ENCODE measurements at places on chromosomes 16 and 17.
A peak's percentile ranks its signal among the peaks of the same experiment; 100 is the strongest.

DNA sequence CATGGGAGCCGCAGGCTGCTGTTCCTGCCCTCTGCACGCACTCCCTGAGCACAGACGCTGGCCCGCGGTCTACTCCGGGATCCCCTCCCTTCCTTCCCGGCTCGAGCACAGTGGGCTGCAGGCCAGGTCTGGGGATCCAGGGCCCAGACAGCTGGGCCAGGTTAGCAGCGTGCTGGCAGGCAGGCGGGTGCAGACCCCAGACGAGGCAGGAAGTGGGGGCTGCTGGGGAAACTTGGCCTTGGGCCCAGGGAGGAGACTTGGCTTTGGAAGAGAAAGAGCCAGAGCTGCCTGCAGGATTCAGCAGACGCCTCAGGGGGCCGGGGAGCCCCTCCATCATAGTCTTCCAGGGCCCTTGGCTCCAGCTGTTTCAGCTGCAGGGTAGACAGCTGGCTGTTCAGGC, 30.2 kb upstream of the ABCC3 start:
- DNase-seq, result no peak

GRCh38 chr16:85055493-85056210, 28.1 kb downstream of the KIAA0513 start:
- peak; percentile 35 for DNase-seq

DNA sequence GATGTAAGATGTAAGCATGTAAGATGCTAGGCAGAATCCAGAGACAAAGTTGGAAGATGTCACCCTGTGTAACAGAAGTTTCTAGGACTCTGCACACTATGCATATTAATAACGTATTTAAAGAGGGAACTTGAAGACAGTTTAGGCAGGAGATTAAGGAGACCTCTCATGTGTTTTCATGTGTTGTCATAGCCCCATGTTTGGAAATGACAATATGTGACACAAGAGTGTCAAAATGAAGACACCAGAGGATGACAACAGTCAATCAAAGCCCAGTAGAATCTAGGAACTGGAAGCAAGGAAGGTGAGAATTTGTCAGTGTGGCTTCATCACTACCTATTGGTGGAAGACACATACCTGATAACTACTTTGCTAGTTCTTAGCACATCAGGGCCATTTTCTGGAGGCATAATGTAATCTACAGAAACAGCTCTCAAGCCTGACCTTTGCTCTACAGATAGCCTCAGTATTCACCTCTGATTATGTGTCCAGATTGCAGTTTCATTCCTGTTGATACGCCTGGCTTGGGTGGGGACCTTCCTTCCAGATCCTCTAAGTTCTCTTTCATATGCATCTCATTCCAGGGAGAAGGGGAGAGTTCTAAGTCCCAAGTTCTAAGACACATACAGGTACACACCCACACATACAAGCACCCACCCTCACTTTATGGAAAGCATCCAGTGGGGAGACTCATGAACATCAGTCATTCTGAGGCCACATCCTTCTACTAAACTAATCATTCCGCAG, 26.3 kb downstream of the PMP22 start:
- no peak for DNase-seq

DNA sequence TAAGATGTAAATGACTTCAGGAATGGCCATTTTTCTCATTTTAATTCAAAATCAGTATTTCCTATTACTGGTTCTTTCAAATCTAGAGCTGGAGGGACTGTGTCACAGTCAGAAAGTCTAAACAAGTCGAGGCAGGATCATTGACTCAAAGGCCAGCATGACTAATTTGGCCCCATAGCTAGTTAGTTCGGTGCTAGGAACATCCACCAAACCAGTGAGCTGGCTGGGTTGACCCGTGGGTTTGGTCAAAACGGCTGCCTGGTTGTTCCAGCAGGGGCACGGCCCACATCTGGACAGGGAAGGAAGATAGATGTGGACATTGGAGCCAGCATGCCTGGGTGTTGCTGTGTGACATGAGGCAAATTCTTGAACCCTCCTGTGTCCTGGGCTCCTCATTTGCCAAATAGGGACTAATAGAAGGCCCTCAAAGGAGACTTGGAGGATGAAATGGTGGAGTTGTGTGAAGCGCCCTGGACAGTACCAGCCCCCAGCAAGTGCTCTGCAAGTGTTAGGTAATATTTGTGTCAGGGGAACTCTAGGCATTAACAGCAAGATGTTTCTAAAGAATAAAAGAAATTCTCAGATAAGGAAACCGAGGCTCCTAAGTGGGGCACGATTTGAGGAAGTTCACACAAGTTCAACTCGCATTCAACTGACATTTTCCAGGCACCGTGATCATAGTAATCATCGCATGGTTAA, 46.2 kb downstream of the MEOX1 start:
- no peak for DNase-seq

DNA sequence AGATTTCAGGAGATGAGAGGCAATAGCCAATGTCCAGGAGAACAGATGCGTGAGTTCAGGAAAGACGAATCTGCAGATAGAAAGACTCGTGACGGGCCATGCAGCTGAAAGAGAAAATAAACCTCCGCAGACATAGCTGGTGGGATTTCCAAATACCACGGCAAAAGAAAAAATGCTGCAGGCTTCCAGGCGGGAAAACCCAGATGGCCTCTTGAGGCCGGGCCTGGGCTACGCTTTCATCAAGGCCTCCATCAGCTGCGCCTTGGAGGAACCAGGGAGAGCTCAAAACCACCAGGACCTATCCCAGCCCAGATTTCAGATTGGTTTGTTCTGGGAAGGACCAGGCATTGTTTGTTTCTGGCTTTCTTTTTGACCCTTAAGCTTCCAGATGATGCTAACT, 16.7 kb downstream of the CCDC40 start:
- no peak for DNase-seq

- no peak for DNase-seq
Observed at GRCh38 chr17:82438401-82439193, 12.0 kb downstream of the CYBC1 start.

- no peak for DNase-seq
Observed at GRCh38 chr16:73418691-73419090, 370.8 kb upstream of the ZFHX3 start.

DNA sequence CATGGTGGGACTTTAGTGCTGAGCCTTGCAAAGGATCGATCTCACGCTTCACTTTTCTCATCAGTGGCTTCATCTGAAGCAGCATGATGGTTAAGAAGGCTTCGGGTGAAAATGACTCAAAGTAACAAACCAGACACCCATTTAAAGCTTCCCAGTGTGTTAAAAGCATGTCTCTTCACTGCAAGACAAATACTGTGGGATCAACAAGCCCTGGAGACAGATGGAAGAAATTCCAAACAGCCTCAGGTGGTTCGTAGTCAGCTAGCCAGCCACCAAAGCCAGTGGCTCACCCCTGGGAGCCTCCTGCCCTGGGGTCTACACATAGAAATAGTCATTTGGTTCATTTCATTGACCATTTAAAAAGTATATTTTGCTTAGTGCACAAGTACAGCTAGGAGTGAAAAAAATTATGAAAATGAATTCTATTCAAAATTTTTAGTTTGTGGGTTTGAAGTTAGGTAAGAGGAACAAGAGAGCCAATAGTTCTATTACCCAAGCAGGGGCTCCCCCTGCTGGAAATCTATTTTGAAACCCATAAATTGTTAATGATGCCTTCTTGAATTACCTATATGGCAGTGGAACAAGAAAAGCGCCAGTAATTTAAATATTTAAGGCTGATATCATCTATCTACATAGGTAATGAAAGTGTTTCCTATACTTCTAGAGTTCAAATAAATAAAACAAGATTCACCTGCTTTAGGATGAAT, 51.6 kb downstream of the PMP22 start:
- DNase-seq, result no peak

DNA sequence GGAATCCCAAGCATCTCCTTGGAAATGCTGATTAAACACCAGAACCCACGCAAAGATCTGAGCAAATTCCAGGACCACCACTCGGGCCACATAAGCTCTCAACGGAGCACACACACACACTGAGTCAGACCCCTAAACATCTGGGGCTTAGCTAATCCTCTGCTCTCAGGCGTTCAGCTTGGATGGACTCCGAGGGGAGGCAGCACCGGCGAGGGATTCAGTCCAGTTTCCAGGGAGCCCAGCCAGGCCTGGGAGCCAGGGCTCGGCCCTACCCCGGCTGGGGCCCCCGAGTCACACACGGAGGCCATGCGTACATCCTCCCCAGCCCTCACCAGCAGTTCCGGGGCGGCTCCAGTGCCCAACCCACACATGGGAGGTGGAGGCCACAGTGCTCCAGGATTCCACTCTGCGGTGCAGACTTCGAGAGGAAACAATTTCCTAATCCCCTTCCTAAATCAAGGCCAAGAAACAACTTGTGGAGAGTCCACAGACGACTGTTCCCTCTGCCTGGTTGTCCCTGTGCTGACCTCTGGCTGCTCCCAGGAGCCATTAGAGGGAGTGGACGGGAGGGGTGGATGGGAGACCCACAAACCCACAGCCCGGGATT, 70.5 kb downstream of the GAS7 start:
- no peak for DNase-seq

GRCh38 chr17:5854871-5855554, 215.2 kb upstream of the WSCD1 start:
- DNase-seq, result no peak

DNA sequence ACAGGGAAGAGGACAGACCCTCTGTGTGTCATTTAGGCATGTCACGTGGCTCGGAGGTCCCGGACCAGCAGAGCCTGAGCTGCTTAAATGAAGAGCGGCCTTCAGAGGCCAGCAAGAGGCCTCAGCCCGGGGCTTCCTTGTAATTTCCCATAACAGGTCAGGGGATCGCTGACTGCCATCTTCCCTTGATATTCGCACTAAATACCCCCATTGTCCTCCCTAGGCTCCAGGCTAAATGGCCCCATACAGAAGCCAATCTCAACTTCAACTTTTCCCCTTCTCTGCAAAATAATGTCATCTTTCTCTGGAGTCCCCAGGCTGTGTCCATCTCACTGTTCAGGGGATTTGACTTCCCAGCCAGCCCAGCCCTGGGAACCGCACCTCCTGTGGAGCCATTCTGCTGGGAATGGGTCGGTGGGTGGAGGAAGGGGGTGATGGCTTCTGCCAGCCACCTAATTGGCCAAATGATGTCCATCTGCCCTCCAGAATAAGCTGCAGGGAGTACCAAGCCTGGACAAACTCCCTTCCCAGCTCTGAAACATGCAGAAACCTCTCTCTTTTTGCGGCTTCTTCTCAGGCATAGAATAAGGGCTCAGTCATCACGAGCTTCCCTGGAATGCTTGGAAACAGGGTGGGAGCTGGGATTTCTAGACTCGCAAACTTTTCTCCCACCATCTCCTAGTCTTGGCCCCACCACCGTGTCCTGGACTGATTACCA, 129.9 kb downstream of the SDK2 start:
- DNase-seq, result no peak

DNA sequence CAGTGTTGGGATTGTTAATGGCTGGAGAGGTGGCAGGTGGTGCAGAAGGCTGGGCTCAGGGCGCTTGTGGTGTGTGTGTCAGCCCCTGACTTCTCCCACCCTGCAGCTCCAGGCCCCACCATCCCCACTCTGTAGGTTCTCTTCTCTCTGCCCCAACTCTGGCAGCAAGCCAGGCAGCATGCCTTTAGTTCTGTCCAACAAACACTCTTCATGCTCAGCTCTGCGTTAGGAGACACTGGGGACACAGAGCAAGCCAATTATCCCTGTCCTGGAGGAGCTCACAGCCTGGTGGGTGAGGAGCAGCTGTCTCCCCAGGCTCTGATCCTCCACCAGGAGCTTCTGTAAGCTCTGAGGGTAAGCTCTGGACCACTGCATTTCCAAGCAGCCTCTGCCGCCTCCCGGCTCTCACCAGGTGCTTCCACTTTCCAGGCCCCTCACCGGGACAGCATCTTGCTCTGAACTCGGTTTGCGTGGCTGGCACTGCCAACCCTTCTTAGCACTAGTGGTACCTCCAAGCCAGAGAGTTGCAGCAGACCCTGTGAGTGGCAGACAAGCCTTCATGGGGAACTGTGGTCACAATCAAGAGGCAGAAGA, 34.3 kb upstream of the WSCD1 start:
- no peak for DNase-seq

GRCh38 chr16:13708347-13709120, 211.4 kb upstream of the ERCC4 start:
- no peak for DNase-seq

- no peak for DNase-seq
Observed at GRCh38 chr16:24944206-24944605, 71.0 kb downstream of the ARHGAP17 start.

DNA sequence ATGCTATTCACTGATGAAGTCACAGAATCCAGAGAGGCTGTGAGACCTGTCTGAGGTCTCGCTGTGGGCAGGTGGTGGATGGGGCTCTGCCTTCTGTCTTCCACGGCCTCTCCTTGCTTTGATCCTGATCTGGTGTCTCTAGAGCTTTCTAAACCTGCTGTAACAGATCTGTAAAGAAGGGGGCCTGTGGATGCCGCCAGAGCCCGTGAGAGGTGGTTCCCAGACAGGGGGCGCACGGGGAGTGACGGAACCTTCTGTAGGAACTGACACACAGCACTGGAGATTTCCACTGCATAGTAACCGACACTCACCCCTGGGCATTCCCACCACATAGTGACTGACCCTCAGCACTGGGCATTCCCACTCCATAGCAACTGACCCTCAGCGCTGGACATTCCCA, 16.0 kb downstream of the CBFA2T3 start:
- no peak for DNase-seq

DNA sequence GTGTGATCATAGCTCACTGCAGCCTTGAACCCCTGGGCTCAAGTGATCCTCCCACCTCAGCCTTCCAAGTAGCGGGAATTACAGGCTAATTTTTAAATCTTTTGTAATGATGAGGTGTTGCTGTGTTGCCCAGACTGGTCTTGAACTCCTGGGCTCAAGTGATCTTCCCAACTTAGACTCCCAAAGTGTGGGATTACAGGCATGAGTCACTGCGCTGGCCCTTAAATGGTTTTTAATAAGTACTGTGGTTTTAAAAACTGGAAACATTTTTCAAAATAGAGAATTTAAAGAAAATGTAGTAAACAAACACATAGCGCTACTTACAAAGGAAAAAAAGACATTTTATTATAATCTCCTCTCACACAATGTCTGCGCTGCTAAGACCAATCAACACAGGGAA, 32.2 kb downstream of the MARCHF10 start:
- DNase-seq, result no peak

DNA sequence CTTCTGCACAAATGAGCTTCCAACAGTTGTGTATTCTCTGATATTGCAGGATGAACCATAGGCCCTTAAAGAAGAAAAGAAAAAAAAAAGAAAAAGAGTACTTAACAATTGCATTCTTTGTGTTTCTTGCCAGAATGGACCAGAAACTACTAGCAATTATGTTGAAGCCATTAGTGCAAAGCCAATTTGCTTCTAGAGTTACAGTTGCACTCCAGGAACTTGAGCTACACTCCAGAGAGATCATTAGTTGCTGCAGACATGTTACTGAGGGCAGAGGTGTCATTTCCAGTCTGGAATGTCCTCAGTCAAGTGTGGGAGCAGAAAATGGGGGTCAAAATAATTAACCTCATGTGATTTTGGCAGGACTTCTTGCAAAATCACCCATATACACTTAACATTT, 85.6 kb upstream of the CCL2 start:
- DNase-seq, result no peak

DNA sequence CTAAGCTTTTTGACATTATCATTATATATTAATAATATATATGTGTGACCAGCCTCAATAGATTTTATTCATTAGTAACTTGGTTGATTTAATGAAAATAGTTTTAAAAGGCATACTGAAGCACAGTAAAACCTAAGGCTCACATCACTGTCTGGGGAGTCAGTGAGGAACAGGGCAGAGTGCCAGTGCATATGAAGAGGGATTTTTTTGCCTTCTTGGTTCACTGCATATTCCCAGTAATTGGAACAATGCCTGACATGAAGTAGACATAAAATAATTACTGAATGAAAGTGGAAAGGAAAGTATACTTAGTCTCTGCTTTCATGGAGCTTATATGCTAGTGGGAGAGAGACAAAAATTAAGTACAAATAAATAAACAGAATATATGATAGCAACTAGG, 81.1 kb downstream of the FTO start:
- DNase-seq, result no peak

Data from activated T-cell treated with anti-CD3 and anti-CD28 coated beads for 4 hours (primary cell).